Kidney (tissue), 22 donors: ENCODE measurements at places on chromosomes 1 and 21. TPM values are rescaled to one million over a fixed set of nuclear protein-coding genes. Genes with fewer than 3 reads are reported as not detected.

- no peak for DNase-seq
These were observed 70.8 kb downstream of the JAK1 start for GRCh38 chr1:64895500-64895899.

GRCh38 chr1:36884029-36884701 lies 150.2 kb downstream of the GRIK3 start:
- peak; percentile 2 for DNase-seq

DNA sequence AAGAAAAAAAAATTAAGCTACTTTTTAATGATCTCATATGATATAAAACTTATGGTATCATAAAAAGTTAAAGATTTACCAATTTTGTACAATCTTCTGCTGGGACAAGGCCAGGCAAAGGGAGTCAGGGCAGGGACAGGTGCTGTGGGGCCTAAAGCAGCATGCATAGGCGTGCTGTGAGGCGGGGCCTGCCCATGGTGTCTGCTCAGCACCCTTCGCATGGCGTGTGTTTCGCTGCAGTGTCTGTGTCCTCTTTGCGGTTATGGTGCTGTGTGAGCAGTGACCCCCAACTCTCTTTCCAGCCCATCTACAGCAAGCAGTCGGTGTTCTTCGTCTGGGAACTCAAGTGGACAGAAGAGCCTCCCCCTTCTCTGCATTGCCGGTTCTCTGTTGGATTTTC lies 13.4 kb upstream of the PWP2 start:
- no peak for DNase-seq

DNA sequence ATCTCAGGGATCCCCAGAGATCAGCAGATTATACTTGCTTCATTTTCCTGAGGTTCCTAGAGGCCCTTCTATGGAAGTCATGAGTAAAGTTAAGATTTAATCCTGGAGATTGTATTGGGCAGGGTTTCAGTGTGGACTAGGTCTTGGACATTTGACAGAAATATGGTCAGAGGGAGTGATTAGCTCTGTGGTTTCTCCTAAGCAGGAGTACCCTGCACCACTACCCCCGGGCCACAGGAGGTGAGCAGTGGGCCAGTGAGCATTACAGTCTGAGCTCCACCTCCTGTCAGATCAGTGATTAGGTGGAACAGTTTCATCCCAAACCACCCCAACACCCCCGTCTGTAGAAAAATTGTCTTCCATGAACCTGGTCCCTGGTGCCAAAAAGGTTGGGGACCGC lies 43.2 kb downstream of the PHACTR4 start:
- DNase-seq, result no peak

DNA sequence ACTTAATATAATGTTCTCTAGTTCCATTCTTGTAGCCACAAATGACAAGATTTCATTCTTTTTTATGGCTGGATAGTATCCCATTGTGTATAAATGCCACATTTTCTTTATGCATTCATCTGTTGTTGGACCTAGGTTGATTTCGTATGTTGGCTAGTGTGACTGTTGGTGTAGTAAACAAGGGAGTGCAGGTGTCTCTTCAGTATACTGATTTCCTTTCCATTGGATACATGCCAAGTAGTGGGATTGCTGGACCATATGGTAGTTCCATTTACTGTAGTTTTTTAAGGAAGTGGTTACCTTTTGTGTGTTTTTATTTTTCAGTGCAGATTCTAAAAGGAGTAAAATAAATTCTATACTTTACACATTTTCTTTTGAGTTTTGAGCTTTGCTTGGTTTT lies 5.7 kb downstream of the PARK7 start:
- DNase-seq, result no peak

DNA sequence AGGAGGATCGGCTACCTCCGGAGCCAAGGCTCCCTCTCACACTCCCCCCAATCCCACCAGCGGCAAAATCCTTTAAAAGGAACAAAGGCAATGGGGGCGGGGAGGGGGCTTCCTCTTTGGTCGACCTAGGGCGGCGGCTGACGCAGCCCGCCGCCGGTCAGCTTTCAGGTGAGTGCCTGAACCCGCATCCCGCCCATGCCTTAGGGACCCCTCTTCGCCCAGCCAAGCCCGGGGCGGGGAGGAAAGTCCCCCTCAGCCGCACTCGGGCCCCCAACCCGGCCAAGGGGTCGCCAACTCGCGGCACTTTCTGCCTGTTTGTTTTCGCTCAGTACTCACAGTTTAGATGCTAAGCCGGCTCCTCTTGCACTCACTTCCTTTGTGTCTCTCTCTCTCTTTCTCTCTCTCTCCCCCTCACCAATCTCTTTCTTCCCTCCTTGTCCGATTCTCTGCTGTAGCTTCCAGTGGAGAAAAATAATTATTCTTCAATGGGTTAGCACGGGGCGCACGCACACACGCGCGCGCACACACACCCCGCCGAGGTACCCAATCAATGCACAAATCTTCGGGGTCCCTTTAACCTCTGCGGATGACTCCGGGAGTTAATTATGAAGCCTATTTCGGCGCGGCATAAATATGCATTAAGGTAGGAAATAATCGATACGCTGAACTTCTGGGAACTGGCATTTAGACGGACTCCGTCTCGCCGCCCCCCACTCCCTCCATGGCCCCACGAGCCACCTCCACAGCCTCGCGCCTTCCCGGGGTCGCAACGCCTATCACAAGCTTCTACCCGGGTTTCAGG lies at the start of gene BLACAT1:
BLACAT1 (minus strand) TSS at position 465 of the 802 bp plus-strand sequence.
- DNase-seq, result no peak

GRCh38 chr1:24392982-24393650 lies 20.5 kb downstream of the STPG1 start:
- no peak for DNase-seq

- no peak for DNase-seq
These were observed 25.7 kb downstream of the MIA3 start for GRCh38 chr1:222643606-222643937.

GRCh38 chr1:59570524-59570923 lies 244.2 kb upstream of the HOOK1 start:
- DNase-seq, result no peak

- no peak for DNase-seq
These were observed 139.9 kb downstream of the DPYD start for GRCh38 chr1:97780884-97781283.

GRCh38 chr1:201270616-201271390 lies 12.5 kb upstream of the PKP1 start:
- DNase-seq, result peak; percentile 19

DNA sequence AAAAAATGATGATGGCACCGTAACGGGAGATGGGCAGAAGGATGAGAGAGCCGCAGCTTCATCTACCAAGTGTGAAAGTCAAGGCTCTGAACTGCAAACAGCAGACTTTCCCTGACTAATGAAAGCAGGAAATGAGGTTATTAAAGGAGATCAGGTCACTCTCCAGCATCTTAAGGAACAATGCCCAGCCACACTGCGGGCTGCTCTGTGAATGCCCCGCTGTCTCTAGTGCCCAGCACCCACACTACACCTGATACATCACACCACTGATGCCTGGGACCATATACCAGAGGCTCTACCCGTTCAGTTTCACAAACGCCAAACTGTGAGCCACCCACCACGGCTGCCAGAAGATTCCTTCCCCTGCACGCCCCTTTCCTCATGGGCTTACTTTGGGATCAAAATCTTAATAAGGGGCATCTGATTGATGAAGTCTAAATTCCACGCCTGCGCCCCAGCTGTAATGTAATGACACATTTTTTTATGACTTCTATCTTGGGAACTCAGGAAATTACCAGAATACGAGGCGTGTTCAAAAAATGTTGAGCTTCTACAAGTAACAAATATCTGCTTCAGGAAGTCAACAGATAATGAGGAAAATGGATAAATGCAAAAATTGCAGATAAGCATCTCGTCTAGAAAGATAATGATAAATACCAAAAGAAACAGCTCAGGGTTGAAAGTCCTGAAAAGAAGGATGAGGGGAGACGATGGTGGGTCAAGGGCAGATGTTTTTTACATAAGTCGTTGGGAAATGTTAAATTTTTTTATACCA lies 72.0 kb downstream of the MIS18A start:
- no peak for DNase-seq

DNA sequence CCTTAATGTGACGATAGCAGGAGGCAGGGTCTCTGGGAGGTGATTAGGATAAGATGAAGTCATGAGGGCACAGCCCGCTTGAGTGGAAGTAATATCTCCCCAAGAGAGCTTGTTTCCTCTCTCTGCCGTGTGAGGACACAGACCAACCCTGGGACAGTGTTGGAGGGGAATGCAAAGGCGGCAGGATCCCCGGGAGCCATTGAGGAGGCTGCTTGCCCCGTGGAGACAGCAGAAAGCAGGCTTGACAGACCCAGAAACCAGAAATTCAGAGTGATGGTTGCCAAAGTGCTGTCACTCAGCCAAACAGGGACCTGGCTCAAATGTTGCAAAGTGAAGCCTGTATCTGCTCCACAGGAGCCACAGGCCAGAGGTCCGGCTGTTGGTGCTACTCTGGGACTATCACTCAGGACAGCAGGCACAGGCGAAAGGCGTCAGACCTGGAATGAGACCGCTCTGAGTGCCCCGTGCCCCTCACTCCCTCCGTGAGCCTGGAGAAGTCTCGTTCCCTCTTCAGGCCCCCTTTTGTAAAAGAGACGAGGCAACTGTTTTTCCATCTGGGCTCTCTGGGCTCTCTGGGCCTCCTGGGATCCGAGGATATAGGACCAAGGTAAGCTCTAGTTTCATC lies 96.6 kb upstream of the VANGL1 start:
- DNase-seq, result no peak

DNA sequence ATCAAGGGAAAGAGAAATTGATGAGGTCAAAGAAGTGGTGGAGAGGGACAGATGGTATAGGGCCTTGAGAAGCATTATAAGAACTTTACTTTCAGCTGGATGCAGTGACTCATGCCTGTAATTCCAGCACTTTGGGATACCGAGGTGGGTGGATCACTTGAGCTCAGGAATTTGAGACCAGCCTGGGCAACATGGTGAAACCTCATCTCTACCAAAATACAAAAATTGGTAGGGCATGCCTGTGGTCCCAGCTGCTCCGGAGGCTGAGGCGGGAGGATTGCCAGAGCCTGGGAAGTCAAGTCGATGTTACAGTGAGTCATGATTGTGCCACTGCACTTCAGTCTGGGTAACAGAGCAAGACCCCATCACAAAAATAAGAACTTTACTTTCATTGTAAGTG lies 5.7 kb downstream of the TMEM50A start:
- DNase-seq, result no peak

- no peak for DNase-seq
These were observed 24.8 kb downstream of the SDCCAG8 start for GRCh38 chr1:243280571-243281129.

DNA sequence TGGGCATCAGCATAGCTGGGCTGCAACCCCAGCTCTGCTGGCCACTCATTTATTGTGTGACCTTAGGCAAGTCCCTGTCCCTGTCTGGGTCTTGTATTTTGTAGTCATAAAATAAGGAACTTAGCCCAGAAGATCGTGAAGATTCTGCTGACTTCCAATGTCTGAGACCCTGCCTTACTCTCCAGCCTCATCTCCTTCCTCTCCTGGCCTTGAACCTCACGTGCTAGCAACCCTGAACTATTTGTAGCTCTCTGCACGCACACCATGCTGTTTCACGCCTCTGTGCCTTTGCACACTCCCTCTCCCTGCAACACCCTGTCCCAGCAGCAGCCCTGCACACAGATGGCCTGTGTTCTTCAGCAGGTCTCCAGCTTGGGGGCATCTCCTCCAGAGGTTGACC lies 121.1 kb downstream of the LACTBL1 start:
- DNase-seq, result no peak

- peak; percentile 75 for DNase-seq
These were observed 1.2 kb upstream of the ATF3 start for GRCh38 chr1:212607206-212607912.

The CFAP45 gene
- 1.0 TPM for total RNA-seq

The GUCA2A gene
- total RNA-seq, result not detected

The TMEM69 gene
- total RNA-seq, result 23.1 TPM

The SFN gene
- total RNA-seq, result 44.7 TPM

The OR2L8 gene
- total RNA-seq, result not detected

The POU2F1 gene
- total RNA-seq, result 25.2 TPM

The RASSF5 gene
- total RNA-seq, result 18.8 TPM

The LCE2B gene
- total RNA-seq, result not detected

The LDLRAD1 gene
- total RNA-seq, result not detected

The TESK2 gene
- 2.7 TPM for total RNA-seq

The IRF6 gene
- 37.1 TPM for total RNA-seq

The ASCL5 gene
- not detected for total RNA-seq

The MSH4 gene
- 0.41 TPM for total RNA-seq
